ENCODE measurements at places on chromosomes 1 and 21. TPM values are rescaled to one million over a fixed set of nuclear protein-coding genes. Genes with fewer than 3 reads are reported as not detected.

Gene DAP3
- 160 TPM for total RNA-seq

DNA sequence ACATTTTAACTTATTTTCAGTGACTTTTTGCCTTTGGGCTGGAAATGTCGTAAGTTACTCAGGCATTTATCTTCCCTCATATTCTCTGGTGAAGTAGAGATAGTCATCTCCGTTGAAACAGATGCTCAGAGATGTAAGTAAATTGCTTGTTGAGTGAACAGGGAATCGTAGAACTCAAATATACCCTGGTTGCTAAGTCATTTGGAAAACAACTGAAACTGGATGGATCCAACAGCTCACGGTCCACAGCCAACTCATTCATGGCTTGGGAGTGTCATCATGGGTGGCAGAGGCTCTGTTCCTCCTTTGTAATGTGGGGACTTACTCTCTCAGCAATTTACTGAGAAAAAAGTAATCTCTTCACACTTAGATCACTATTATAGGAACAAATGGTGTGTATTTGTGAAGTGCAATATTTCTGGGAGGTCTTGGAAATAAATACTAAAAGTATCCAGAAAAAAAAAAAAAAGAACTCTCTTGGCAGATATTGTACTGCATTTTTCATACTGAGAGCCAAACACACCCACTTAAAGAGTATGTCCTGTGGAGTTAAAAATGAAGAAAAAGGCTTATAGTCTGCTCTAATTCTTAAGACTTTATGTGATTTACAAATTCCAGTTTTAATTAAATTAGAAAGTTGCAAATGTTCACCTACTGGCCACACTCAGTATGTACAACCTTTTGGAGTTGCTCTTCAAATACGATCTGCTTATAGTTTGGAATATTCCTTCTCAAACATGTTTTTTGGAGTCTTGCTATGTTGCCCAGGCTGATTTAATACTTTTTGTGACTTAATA lies 107.4 kb downstream of the LEPR start:
- DNase-seq = no peak

Gene AMY1A
- total RNA-seq = not detected

DNA sequence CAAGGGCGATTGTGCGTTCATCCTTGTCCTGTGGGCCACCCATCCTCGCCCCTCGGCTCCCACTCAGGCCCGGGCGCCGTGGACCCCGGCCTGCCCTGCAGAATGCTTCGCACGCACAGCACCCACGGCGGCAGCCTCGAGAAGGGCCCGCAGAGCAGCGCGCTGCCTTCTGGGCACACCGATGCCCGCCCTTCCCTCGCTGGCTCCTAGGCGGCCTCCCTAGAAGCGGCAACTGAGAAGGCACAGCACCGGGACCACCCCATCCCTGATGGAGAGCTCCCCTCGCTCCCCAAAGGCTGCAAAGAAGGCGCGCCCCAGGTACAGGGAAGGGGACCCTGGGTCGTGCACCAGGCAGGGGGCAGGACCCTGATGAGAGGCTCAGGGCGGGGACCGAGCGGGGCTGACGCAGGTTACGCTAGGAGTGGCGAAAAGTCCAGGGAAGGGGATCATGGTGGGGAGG lies 971 bp downstream of the CAPZB start:
- DNase-seq = no peak

GRCh38 chr1:167248707-167249642 lies 28.3 kb downstream of the POU2F1 start:
- no peak for DNase-seq

- no peak for DNase-seq
Measured at GRCh38 chr21:37223804-37224345, 43.3 kb downstream of the VPS26C start.

- peak; percentile 74 for DNase-seq
Measured at GRCh38 chr1:223102797-223103533, 40.1 kb downstream of the TLR5 start.

DNA sequence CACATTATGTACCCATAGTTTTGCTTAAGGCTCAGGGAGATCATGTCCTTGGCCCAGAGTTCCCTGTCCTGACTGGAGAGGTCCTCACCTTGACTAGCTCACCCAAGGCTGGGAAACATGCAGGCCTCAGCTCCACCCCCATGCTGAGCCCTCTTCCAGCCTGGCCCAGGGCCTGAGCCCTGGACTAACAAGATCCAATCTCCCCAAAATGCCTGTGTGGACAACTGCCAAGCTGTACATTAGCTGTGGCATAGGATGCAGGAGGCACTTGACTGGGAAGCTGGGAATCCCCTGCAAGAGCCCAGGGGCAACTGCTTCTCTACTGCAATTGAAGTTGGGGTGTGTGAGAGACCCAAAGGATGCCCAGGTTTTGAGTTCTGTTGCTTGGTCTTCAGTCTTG lies 2.1 kb downstream of the LINGO4 start:
- DNase-seq = no peak

GRCh38 chr1:39754026-39754570 lies 15.4 kb downstream of the PPIE start:
- DNase-seq = no peak

GRCh38 chr1:17120481-17120877 lies 1.2 kb upstream of the PADI2 start:
- DNase-seq = no peak

DNA sequence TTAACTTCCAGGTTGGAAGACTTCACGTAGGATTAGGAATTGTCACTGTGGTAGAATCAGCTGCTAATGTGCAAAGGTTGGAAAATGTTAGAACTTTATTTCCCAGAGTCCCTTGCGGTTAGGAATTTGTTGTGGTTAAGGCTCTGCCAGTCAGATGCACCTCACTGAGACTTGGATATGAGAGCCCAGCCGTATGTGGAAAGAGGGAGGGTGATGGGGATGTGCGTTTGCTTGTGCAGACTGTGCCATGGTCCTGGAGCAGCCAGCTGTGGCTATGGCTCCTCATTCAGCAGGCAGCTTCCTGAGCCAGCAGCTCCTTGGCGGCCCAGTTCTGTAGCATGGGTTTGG lies 12.5 kb downstream of the S100A10 start:
- DNase-seq = peak; percentile 81

Gene PLK3
- 11.3 TPM for total RNA-seq

GRCh38 chr1:165162671-165163241 lies 193.8 kb downstream of the LMX1A start:
- peak; percentile 20 for DNase-seq

DNA sequence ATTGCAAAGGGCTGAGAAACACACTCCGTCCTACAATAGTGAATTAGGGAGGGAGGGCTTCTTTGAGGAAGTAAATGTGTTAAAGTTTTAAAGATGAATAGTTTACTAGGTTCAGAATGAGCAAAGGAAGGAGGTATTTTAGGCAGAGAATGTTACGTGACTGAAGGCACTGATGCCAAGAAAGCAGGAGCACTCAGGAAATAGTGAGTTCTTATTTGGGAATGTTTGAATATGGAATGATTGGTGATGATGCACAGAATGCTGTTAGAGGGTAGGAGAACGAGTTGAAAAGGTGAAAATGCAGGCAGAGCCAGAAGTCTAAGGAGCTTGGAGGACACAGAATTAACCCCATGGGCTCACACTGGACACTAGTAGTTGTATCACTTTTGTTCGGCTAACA lies 108.0 kb downstream of the NRIP1 start:
- no peak for DNase-seq

Data from A172 (cell line).